ENCODE measurements at places on chromosomes 13 and 19. TPM values are rescaled to one million over a fixed set of nuclear protein-coding genes. Genes with fewer than 3 reads are reported as not detected.

Gene ATP7B
- total RNA-seq = 1.7 TPM

Gene SPC24
- 142 TPM for total RNA-seq

Gene OR10H1
- not detected for total RNA-seq

Gene LILRA1
- total RNA-seq = not detected

Gene SLAIN1
- total RNA-seq = not detected

Gene TMEM205
- total RNA-seq = 174 TPM

Gene CLIP3
- total RNA-seq = 6.3 TPM

Measured in LHCN-M2 (cell line).